GM23248 (cell line): ENCODE measurements at places on chromosomes 3 and 15. TPM values are rescaled to one million over a fixed set of nuclear protein-coding genes. Genes with fewer than 3 reads are reported as not detected.
A peak's percentile ranks its signal among the peaks of the same experiment; 100 is the strongest.

The NR2E3 gene
- total RNA-seq = not detected in 2 replicates

The APOD gene
- 0.97 TPM in 1 of 2 replicates, not detected in the other for total RNA-seq

DNA sequence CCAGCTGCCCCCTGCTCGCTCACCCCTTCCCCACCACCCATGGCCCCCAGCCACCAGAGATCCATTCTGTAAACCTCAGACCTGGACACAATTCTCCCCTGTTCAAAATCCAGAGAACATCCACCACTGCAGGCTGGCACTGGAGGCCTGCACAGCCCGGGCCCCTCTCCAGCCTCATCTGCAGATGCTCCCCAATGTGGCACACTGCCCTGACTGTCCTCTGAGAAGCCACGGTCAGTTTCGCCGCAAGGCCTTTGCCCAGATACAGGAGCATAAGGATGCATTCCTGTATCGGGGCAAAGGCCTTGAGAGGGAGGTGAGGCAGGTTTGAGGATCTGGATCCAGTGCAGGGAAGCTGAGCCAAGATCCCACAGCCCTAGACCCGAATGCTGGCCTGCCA, 175.4 kb upstream of the LINGO1 start:
- no peak for DNase-seq

DNA sequence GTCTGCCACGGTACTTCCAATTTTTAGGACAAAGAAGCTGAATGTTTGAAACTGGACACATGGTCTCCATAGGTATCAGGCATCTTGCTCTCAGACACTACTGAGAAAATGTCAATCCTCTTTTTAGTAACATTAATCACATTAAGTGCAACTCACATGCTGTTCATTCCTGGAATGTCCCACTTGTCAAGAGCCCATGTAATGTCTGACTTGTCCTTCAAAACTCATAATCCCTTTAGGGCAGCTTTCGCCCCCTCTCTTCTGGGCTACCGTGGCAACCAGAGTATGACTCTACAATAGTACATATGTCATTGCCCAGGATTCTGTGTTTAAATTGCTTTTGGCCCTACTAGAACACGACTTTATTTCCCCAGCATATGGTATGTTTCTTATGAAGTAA, 12.3 kb downstream of the NUDT16 start:
- DNase-seq = peak; percentile 35

DNA sequence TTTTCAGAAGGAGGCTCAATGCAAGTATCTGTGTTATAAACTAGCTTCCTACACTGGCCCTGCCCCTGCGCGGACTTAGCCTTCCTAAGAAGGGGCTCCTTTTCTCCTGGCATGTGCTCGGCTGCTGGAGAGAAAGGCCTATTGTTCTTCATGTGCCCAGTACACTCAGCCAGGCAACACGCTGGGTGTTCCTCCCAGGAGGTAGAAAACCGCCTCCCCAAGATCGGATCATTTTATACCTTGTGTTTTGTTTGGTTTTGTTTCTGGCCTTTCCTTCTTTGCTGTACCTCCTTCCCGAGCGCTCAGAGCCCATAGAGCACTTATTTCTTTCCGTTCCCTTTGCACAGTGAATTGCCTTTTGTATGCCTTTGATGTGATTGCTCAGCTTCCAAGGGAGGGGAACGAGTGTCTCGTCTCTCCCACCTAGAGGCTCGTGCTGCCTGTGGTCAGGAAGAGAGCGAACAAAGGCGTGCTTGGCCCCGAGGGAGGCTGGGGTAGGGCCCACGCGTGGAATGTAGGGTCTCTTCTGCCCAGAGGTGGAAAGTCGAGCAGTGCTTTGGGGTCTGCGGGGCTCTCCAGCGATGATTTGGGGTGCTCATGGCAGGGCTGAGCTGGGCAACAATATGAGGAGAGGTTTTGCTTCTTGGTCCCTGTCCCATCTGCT, 30.0 kb downstream of the CCNL1 start:
- DNase-seq = no peak

DNA sequence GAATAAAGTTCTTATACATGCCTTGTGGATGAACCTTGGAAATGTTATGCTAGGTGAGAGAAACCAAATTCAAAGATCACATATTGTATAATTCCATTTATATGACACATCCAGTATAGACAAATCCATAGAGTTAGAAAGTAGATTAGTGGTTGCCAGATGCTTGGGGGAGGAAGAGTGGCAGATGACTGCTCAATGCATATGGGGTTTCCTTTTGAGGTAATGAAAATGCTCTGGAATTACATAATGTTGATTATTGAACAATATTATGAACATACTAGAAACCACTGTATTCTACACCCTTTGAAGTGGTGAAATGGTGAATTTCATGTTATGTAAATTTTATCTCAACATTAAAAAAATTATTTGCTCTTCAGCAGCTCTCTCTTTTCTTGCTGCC, 100.8 kb downstream of the DHX36 start:
- DNase-seq = no peak

GRCh38 chr3:55488398-55489055, 1.4 kb upstream of the WNT5A start:
- DNase-seq = peak; percentile 86
